Right renal cortex interstitium (tissue), 3 donors: ENCODE measurements at places on chromosomes 4 and X.

- DNase-seq, result no peak
Observed at GRCh38 chr4:100208459-100208858, 18.2 kb upstream of the DDIT4L start.

- peak; percentile 59 for DNase-seq
Observed at GRCh38 chrX:47581731-47582647, at the start of gene TIMP1. TIMP1 (plus strand) TSS chrX:47582436; CDS start chrX:47583416, 980 bp downstream.

- DNase-seq, result no peak
Observed at GRCh38 chr4:52659001-52659721, at the start of gene USP46. USP46 (minus strand) TSS chr4:52659301; CDS start chr4:52659150, 151 bp downstream.

- no peak for DNase-seq
Observed at GRCh38 chr4:42144028-42144427, 8.4 kb downstream of the BEND4 start.

- peak; percentile 21 for DNase-seq
Observed at GRCh38 chr4:141636771-141637460, 533 bp downstream of the IL15 start.

DNA sequence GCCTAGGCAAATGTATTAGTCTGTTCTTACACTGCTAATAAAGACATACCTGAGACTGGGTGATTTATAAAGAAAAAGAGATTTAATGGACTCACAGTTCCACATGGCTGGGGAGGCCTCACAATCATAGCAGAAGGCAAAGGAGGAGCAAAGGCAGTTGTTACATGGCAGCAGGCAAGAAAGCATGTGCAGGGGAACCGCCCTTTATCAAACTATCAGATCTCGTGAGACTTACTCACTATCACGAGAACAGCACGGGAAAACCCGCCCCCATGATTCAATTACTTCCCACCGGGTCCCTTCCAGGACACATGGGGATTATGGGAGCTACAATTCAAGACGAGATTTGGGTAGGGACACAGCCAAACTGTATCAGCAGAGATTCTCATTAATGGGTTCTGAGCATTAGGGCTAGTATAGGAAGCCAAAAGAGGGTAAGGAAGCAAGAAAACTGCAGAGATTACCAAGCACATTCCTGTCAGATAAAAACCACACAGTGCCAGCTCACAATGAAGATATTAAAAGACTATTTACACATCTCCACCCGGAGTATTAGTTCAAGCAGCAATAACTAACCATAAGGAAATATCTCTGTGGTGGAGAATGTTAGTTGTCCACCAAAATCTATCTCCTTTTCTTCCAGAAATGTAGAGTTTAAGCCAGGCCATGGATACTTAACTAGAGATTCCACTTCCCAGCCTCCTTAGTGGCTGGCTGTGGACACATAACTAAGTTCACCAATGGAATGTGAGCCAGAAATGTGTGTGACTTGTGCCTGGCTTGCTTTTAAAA, 61.2 kb upstream of the HOPX start:
- DNase-seq, result no peak

DNA sequence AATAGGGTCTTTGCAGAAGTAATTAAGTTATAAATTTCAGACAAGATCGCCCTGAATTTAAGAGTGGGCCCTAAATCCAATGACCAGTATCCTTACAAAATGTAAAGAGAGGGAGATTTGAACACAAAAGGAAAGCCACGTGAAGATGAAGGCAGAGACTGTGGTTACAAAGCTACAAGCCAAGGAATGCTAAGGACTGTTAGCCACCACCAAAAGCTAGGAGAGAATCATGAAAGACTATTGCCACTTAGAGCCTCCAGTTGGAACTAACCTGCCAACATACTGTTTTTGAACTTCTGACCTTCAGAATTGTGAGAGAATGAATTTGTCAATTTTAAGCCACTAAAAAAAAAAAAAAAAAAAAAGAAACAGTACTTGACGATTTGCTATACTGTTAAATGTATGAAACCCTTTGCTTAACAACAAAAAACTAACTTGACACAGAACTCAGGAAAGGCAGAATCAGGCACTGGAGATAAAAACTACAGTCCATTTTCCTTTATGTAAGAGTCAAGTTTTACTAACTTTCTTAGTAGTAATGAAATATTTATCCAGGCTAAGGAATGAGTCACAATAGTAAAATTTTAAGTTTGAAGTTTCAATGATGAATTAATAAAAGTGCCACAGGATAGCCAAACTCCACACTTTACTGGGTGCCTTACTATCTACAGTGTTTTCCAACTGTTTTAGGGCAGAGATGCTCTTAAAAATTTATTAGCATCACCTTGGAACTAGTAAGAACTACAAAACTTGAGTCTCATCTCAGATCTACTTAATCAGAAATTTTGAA, 25.1 kb downstream of the DHX15 start:
- no peak for DNase-seq

GRCh38 chr4:96983830-96984229, 1143.9 kb downstream of the PDHA2 start:
- DNase-seq, result no peak

- DNase-seq, result no peak
Observed at GRCh38 chr4:110260299-110260698, 61.9 kb upstream of the ELOVL6 start.

DNA sequence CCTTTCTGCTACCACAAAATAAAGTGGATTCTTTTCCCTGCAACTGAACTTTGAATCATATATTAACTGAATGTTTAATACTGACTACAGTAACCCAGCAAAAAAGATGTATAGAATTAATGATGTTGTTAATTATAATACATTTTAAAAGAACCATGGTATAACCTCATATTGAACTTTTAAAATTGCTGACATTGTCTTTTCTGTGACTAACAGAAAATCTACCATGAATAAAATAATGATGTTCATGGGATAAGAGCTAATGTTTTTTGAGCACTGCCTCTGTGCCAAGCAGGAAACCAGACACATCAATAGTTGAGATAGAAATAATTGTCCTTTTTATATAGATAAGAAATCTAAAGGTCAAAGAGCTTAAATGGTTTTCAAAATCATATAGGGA, 691.9 kb downstream of the PDHA2 start:
- DNase-seq, result no peak

DNA sequence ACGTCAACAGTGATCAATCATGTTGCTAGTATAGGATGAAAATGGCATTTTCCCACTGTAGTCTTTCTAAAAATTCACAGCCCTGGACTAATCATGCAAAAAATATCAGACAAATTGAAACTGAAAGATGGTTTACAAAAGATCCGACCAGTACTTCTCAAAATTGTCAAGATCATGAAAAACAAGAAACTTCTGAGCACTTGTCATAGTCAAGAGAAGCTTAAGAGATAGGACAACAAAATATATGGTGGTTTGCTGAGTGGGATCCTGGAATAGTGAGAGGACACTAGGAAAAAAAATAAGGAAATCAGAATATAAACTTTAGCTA, 101.1 kb downstream of the NAA11 start:
- DNase-seq, result no peak

- no peak for DNase-seq
Observed at GRCh38 chrX:111779582-111779981, 96.4 kb upstream of the TRPC5OS start.

DNA sequence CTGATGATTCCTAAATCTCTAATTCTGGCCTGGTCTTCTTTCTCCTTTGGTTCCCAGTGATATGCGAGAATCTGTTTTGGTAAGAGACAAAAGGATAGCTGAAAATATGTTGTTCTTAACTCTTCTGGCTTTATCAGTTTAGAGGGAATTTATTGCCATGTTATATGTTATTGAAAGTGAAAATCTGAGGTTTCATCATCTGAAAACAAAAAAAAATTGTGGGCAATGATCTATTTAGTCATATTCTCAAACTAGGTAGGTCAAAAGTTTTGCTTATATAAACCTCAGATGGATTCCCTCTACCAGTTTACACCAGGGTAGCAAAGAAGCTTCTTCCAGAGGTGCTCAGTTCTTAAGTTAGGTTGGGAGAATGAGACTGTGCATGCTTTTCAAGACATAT, 103.6 kb downstream of the ITM2A start:
- DNase-seq, result no peak

- no peak for DNase-seq
Observed at GRCh38 chr4:108045687-108046024, 56.0 kb downstream of the HADH start.

GRCh38 chr4:133588306-133588705, 439.2 kb downstream of the PCDH10 start:
- no peak for DNase-seq

- no peak for DNase-seq
Observed at GRCh38 chr4:111475001-111475400, 670.3 kb upstream of the FAM241A start.

DNA sequence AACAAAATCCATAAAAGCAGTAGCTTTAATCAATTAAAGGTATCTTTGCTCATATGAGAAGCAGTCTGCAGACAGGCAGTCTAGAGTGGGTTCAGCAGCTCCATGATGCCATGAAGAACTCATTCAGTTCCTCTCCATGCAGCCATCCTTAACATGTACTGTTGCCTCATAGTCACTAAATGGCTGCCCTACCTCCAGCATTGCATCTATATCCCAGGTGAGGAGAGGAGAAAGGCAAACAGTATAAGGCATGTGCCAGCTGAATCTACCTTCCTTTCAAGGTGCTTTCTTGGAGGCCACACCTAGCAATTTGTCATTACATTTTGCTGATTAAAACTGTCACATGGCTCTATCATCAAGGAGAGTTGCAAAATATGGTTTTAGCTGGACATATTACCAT, 13.2 kb downstream of the CFAP99 start:
- DNase-seq, result no peak

GRCh38 chr4:74031576-74031975, 6.9 kb downstream of the CXCL3 start:
- DNase-seq, result no peak

DNA sequence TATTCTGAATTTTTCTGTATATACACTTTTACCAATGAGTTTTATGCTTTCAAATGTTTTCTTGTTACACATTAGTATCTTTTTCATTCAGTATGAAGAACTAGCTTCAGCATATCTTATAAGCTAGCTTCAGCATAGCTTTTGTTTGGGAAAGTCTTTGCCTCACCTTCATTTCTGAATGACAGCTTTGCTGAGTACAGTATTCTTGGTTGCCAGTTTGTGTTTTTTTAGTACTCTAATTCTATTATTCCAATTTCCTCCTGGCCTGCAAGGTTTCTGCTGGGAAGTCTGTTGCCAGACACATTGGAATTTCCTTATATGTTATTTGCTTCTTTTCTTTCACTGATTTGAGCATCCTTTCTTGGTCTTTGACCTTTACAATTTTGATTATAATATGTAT, 278.8 kb downstream of the SPATA18 start:
- DNase-seq, result no peak

DNA sequence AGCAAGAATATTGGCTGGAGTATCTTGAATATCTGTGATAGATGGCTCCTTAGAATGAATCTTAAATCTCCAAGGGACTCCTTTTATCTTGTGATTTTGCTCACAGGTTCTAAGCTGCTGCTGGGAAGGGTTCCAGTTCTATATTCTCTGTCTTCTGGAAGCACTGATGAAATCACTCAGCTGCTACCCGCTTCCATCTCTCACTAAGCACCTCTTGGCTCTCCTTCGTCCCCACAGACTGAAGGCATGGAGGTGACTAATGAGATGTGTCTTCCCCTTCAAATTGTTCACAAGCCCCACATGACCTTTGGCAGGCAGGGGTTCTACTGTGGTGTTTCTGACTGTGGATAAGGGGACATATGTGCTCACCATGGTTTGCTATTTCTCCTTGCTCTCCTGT, 75.9 kb downstream of the C4orf51 start:
- no peak for DNase-seq

DNA sequence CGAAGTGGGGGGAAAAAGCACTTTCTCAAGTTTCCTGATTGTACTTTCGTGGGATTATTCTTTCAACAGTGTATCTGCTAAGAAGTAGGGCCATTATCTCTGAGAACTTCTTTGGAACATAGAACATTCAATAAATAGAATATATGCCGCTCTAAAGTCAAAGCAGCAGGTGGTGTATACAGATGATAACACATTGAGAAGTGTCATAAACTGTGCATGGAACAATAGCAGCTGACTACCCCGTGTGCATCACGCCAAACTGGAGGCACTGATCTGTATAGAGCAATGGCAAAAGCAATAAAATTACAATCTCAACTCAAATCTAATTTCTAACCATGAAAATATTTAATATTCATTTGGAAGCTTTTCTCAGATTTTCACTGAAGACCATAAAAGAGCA, 175.3 kb downstream of the DCTD start:
- DNase-seq, result no peak

DNA sequence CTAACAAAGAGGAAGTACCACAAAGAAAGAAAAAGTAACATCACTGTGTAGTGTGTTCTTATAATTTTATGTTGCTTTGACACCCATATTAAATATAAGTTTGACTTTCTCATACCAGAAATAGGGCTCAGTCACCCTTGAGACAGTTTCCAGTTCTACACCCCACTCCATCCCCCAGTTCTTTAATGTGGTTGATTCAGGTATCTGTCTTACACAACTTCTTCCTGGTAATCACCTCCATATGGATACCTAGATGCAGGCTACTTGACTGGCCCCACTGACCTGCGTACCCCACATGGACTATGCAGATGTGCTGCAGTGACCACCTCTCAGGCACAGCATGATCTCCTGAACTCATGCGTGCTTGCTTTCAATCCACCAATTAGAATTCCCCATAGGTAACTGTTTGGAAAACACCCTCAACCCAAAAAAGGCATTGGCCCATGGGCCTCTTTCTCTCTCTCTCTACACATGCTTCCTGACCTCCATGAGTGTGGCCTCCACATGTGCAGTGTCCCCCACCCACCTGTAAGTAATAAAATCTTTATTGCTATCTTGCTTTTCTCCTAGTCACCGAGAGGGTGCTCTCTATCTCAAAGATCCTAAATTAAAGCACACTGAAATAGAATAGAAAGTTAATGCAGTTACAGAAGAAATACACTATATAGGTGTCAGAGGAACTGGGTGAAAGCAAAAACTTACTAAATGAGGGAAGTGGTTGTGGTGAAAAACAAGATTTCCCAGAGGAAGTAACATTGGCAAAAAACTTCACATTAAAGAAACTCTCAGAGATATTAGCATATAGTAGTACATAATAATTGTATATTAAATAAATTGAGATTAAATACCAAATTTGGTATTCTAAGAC, 98.4 kb downstream of the ZAR1 start:
- no peak for DNase-seq

GRCh38 chrX:10939424-10939823, 171.7 kb upstream of the HCCS start:
- no peak for DNase-seq

DNA sequence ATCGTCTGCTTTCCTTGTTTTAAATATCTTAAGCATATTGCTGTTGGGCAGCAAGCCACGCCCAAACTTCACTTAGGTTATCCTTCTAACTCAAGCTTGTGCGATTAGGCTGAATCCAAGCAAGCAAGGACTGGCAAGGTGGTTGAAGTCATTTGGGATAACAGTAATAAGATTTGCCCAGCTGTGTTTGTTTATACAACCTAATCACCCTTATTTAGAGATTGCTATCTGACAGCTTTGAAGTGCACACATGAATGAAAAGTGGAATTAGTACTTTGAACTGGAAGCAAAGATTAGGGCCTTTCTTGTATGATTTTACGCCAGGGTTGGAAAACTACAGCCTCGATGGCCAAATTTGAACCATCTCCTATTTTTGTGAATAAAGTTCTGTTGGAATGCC, 182.1 kb downstream of the ASB9 start:
- no peak for DNase-seq
